Upper lobe of right lung (tissue), 1 donor: ENCODE measurements at places on chromosomes 2 and 18. TPM values are rescaled to one million over a fixed set of nuclear protein-coding genes. Genes with fewer than 3 reads are reported as not detected.

GCG gene
- not detected for total RNA-seq

LIMS2 gene
- total RNA-seq: 161 TPM

TBR1 gene
- total RNA-seq: not detected

GRCh38 chr18:74381621-74382295 lies 66.1 kb downstream of the C18orf63 start:
- no peak overlapping the region for H3K27ac ChIP-seq
- H3K36me3 ChIP-seq: no peaks in the 10 kb centered on the region
- H3K4me3 ChIP-seq: no peak overlapping the region
- H3K4me1 ChIP-seq: peaks cover 8% of the 10 kb centered on the region
- no peak for DNase-seq

- H3K27me3 ChIP-seq: no peaks in the 10 kb centered on the region
- no peak overlapping the region for H3K27ac ChIP-seq
- H3K4me1 ChIP-seq: no peaks in the 10 kb centered on the region
- no peak overlapping the region for H3K4me3 ChIP-seq
Measured at GRCh38 chr2:186913870-186914269, 64.9 kb upstream of the ZSWIM2 start.

DNA sequence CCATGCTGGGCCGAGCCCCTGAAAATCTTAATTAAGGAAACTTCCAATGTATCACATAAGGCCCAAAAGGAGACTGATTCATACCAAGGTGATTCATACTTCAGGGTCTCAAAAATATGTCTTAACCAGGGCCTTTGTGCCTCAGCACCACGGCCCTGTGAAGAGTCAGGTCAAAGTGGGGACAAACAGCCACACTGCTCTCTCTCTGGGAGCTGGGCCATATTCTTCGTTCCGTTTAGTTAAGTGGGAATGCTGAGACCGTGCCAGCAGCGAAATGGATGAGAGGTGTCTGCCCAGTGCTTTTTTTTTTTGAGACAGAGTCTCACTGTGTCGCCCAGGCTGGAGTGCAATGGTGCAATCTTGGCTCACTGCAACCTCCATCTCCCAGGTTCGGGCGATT lies 9.3 kb upstream of the PTMA start:
- no peaks in the 10 kb centered on the region for H3K36me3 ChIP-seq
- H3K4me1 ChIP-seq: peaks cover 8% of the 10 kb centered on the region
- no peak overlapping the region for H3K4me3 ChIP-seq
- DNase-seq: no peak
- H3K27ac ChIP-seq: no peak overlapping the region

- H3K36me3 ChIP-seq: no peaks in the 10 kb centered on the region
- H3K27me3 ChIP-seq: no peaks in the 10 kb centered on the region
- no peak for DNase-seq
Measured at GRCh38 chr18:32753656-32754260, 19.1 kb downstream of the KLHL14 start.

DNA sequence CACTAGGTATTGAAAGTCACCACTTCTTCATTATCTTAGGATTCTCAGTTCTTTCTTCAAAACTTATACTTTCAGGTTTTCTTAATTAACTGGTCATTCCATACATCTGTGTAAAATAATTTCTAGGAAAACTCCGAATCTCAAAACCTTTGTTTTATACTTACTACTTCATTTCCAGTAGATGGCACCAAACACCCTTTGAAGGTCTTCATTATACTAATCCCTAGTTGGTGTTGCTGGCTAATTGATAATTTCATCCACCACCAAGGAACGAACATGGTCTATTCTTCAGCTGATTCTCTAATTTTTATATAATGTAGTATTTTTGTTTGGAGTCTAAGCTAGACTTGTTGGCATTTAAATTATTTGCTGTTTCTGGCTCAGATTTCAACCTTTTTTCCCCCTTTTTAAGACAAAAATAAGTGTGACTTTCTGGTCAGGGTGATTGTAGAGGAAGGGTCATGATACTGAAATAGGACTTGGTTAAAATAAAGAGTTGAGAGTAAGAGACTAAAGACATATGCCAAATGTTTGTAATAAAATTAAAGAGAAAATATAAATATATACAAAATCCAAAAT lies 2.8 kb upstream of the MXD1 start:
- no peak overlapping the region for H3K4me3 ChIP-seq
- no peaks in the 10 kb centered on the region for H3K27me3 ChIP-seq
- no peak for DNase-seq
- H3K27ac ChIP-seq: no peak overlapping the region
- peaks cover 4% of the 10 kb centered on the region for H3K4me1 ChIP-seq
- H3K36me3 ChIP-seq: peaks cover 43% of the 10 kb centered on the region

- H3K4me3 ChIP-seq: no peak overlapping the region
- no peak for DNase-seq
- H3K36me3 ChIP-seq: no peaks in the 10 kb centered on the region
- no peaks in the 10 kb centered on the region for H3K27me3 ChIP-seq
- H3K27ac ChIP-seq: no peak overlapping the region
- H3K4me1 ChIP-seq: no peaks in the 10 kb centered on the region
Measured at GRCh38 chr2:29599946-29600345, 321.4 kb downstream of the ALK start.

GRCh38 chr2:148209603-148210002 lies 188.7 kb downstream of the MBD5 start:
- no peak overlapping the region for H3K27ac ChIP-seq
- no peak overlapping the region for H3K4me3 ChIP-seq
- H3K27me3 ChIP-seq: no peaks in the 10 kb centered on the region
- no peak for DNase-seq
- H3K36me3 ChIP-seq: no peaks in the 10 kb centered on the region
- H3K4me1 ChIP-seq: no peaks in the 10 kb centered on the region

DNA sequence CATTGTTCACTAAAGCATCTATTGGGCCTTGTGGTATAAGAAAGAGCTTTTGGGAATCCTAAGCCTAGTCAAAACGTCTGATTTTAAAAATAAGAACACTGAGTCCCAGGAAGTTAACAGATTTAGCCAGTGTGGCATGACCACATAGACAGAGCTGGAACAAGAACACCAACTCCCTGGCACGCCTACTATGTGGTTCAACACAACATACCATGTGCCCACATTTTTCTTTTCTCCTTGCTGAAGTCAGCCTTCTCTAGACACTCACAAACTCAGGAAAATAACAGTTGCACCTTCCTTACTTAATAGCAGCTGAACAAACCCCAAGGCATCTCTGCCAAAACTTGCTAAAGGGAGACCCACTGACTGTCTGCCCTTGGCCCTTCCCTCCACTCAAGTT lies 124.8 kb downstream of the C1D start:
- H3K4me3 ChIP-seq: no peak overlapping the region
- no peak for DNase-seq
- H3K4me1 ChIP-seq: no peaks in the 10 kb centered on the region
- no peaks in the 10 kb centered on the region for H3K27me3 ChIP-seq
- H3K27ac ChIP-seq: no peak overlapping the region
- no peaks in the 10 kb centered on the region for H3K36me3 ChIP-seq

DNA sequence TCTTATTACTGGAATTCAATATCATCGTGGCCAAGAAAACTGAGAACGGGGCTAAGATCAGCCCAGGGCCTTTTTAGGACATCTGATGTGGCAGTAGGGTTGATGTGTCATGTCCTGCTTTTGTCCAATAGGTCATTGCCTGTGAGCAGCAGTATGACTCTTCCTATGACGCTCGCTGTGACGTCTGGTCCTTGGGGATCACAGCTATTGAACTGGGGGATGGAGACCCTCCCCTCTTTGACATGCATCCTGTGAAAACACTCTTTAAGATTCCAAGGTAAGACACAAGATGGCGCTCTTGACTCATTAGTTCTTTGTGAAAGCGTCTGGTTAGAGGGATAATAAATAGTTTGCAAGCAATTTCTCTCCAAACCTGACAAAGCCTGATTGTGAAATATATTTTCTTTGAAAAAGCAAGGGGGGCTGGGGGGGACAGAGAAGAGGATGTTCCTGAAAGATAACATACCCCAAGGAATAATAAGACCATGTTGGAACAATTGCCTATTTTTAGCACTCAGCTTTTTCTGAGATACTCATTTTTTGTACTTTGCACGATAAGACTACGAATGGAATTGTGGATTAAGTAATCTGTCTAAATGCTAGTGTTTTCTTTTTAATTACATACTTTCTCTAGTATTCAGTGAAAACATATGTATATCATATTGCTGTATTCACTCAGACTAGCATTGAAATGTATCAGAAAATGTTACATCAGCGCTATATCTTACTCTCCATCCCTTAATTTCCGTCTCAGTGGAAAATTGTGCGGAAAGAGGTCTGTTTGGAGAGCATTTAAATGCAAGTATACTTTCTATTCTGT lies 58.1 kb downstream of the MYO3B start:
- H3K4me3 ChIP-seq: no peak overlapping the region
- H3K4me1 ChIP-seq: no peaks in the 10 kb centered on the region
- H3K27me3 ChIP-seq: no peaks in the 10 kb centered on the region
- H3K36me3 ChIP-seq: no peaks in the 10 kb centered on the region

DNA sequence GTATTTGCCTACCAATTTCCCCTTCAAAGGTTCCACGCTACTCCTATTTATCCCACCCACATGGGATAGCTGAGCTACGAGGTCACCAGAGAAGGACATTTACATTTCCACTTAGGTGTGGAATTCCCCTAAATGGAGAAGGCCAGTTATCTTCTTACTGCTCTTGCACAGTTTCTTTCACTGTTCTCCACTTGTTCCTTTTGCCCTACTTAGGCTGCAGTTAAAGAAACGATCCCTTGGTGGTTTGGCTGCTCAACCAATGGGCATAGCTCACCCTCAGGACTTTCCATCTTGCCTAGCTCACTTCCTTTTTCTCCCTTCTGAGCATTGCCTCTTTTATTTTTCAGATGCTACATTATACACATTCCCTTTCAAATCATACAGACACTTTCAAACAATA lies 11.2 kb upstream of the NABP1 start:
- no peak overlapping the region for H3K27ac ChIP-seq
- peaks cover 8% of the 10 kb centered on the region for H3K4me1 ChIP-seq
- no peak overlapping the region for H3K4me3 ChIP-seq
- no peak for DNase-seq

DNA sequence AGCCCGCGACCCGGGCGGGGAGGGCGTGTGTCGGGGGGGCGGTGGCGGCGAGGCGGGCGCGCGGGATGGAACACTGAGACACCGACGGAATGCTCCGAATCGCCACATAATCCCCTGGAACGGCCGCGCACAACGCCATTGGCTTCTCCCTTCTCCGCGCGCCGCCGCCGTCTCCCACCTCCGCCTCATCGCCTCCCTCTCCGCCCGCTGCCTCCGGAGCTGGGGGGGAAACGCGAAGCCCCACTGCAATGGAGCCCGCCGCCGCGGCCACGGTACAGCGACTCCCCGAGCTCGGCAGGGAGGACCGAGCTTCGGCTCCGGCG lies at the start of gene PHLPP1:
Gene PHLPP1, plus strand, starts transcription at position 106 of the 323 bp plus-strand sequence. Its CDS starts 143 bp downstream, at position 249.
- peak within 1 kb of the TSS; percentile 69 for H3K4me3 ChIP-seq
- no peaks in the 10 kb centered on the region for H3K27me3 ChIP-seq
- DNase-seq: no peak
- H3K27ac ChIP-seq: peak within 1 kb of the TSS; percentile 86
- H3K4me1 ChIP-seq: peaks cover 22% of the 10 kb centered on the region

DNA sequence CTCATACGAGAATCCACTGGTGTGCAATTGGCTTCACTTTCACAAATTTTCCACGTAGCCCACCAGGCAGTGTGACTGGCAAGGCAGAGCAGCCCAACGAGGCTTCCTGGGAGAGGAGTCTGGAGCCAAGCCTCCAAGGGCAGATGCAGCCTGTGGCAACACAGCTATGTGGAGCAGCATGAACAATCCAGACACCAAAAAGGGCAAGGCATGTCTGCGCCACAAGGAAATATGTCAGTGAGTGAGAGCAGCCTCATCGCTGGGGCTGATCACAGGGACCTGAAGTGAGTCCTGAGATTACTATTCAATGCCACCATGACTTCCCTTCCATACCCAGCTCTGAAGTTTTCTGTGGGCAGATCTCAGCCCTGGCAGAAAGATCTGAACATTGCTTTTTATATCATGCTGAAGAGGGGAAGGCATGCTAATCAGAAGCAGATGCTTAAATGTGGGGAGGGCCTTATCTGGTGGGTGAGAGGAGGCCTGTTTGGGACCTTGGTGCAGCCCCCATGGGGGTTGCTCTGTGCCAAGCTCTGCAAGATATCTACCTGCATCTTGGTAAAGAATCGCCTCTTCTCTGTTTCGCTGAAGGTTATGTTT lies 40.0 kb upstream of the PUM2 start:
- no peak overlapping the region for H3K27ac ChIP-seq
- no peak for DNase-seq
- H3K36me3 ChIP-seq: no peaks in the 10 kb centered on the region
- no peaks in the 10 kb centered on the region for H3K4me1 ChIP-seq
- no peaks in the 10 kb centered on the region for H3K27me3 ChIP-seq
- no peak overlapping the region for H3K4me3 ChIP-seq

GRCh38 chr2:69483696-69484095 lies 46.5 kb upstream of the NFU1 start:
- H3K36me3 ChIP-seq: peaks cover 34% of the 10 kb centered on the region
- peaks cover 12% of the 10 kb centered on the region for H3K4me1 ChIP-seq
- H3K27ac ChIP-seq: no peak overlapping the region

GRCh38 chr2:145339646-145340045 lies 819.7 kb upstream of the ZEB2 start:
- H3K4me3 ChIP-seq: no peak overlapping the region
- H3K27me3 ChIP-seq: no peaks in the 10 kb centered on the region
- H3K36me3 ChIP-seq: no peaks in the 10 kb centered on the region
- DNase-seq: no peak
- no peak overlapping the region for H3K27ac ChIP-seq
- H3K4me1 ChIP-seq: no peaks in the 10 kb centered on the region

DNA sequence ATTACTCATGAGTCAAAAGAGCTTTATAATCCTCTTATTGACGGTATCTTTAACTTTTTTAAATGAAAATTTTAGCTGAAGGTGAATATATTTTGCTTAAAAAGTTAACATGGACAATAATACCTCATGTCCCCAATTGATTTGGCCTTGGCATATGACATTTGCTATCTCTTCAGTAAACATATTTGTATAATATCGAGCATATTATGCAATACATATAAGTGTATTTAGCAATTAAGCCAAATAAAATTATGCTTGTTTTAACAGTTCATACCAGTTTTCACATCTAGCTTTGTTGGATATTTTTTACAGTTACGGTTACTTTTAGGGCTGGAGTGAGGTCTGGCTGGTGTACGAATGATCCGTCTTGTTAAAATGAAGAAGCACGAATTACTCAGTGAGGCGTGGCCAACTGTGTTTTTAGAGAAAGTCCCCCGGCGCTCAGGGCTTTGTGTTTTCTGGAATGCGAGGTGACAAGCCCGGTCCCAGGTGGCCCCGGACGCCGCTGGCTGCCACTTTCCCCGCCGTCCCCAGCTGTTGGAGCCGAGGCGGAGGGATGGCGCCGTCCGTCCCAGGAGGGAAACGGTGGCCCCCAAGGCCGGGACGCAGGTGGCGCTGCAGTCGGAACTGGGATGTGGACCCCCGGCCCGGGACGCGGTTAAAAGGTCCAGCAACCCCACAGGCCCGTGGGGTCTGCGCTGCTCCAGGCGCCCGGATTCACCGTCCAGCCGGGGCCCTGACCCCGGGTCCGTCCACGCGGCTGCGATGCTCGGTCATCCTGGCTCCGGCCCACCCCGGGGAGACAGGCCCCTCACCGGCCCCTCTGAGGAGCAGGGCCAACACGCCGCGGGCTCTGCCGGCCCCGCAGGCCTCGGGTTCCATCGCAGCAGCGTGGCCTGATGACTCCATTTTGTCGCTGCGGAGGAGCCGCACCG lies 41.3 kb downstream of the TMEM18 start:
- peaks cover 7% of the 10 kb centered on the region for H3K4me1 ChIP-seq
- H3K27me3 ChIP-seq: peaks cover 14% of the 10 kb centered on the region
- H3K27ac ChIP-seq: no peak overlapping the region
- peak overlapping the region; percentile 46 for H3K4me3 ChIP-seq
